ENCODE measurements at places on chromosomes 6 and 20.

GRCh38 chr20:40488401-40488800, 200.6 kb downstream of the MAFB start:
- no peak for DNase-seq

DNA sequence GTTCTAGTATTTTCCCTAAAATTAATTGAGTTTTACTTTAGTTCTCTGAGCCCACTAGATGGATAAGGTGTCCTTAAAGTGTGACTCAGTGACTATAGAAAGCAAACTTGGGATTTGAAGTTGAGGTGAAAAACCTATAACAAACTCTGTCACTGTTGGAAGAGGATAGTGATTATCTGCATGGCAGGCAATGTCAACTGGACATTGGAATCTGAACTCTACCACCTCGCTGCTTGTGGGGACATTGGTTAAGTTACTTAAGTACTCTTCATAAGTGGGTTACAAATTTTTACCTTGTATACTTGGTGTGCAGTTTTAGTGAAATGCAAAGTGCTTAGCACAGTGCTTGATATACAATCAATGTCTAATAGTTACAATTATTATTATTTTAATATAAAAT, 87.9 kb upstream of the B3GAT2 start:
- DNase-seq = no peak

GRCh38 chr6:680666-681340, 12.1 kb downstream of the EXOC2 start:
- no peak for DNase-seq

- DNase-seq = no peak
Measured at GRCh38 chr20:61600016-61600415, 348.0 kb downstream of the CDH4 start.

DNA sequence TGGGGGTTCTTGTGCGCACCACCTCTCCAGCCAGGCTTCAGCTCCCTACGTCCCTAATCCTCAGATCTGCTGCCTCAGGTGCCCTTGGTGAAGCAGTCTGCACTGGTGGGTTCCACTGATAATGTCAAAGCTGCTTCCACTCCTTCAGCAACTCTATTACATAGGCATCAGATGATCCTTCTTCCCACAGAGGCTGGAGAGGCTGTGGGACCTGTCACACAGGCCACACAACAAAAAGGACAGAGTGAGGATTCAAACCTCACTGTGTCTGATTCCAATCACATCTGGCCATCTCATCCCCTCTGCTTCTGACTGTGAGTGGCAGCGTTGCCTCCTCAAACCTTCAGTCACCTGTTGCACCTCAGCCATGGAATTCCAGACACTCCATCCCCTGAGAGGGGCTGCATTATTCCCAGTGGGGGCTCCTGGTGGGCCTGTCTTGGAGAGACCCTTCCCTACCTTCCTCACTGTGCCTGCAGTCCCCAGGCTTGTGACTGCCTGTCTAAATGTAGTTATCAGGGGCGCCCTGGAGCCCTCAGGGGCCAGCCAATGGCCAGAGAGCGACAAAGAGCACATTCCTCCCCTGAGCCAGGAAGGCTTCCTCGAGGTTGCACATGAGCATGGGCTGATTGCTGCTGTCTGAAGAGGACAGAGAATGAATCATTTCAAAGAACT, 211.4 kb upstream of the ECI2 start:
- no peak for DNase-seq

- DNase-seq = no peak
Measured at GRCh38 chr6:168032005-168032760, 34.7 kb downstream of the KIF25 start.

All from neuronal stem cell (in vitro differentiated cells).